ENCODE measurements at places on chromosomes 16 and 17. TPM values are rescaled to one million over a fixed set of nuclear protein-coding genes. Genes with fewer than 3 reads are reported as not detected.

SOX15 gene
- not detected for total RNA-seq

KRT33A gene
- total RNA-seq, result not detected

PITPNM3 gene
- 1.1 TPM for total RNA-seq

CHRNE gene
- total RNA-seq, result 0.86 TPM

SNX11 gene
- 13.5 TPM for total RNA-seq

KRTAP17-1 gene
- not detected for total RNA-seq

CDH15 gene
- not detected for total RNA-seq

ZSCAN10 gene
- total RNA-seq, result not detected

KRTAP3-1 gene
- total RNA-seq, result not detected

SRCIN1 gene
- total RNA-seq, result not detected

KRTAP1-1 gene
- total RNA-seq, result not detected

CCL3 gene
- total RNA-seq, result not detected

SMIM36 gene
- not detected for total RNA-seq

ENPP7 gene
- total RNA-seq, result not detected

HAP1 gene
- total RNA-seq, result not detected

TP53TG3B gene
- not detected for total RNA-seq

TEKT5 gene
- not detected for total RNA-seq

JPH3 gene
- total RNA-seq, result not detected

TAF15 gene
- total RNA-seq, result 25.4 TPM
